T-helper 2 cell (primary cell): ENCODE measurements at places on chromosomes 7 and 10.

- no peak for DNase-seq
Measured at GRCh38 chr7:139341776-139342226, 664 bp downstream of the FMC1 start.

- DNase-seq = peak; percentile 55
Measured at GRCh38 chr10:7071421-7071820, 339.4 kb downstream of the SFMBT2 start.

GRCh38 chr10:124343351-124344265 lies 75.1 kb downstream of the OAT start:
- no peak for DNase-seq

DNA sequence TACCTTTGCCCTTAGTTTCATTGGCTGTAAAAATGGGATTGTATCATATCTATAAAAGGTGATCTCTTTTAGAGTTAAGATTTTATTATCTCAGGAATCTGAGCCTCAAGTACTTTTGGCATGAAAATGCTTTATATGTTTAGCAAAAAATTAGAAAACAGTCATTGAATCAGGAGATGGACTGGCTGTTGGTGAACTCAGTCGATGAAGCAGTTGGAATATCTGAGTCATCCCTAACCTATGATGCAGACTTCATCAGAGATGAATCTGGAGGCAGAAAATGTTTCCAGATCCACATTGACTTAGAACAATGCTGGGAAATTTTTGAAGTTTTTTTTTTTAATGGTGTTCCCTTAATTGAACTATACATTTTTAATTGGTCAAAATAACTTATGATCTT lies 228.5 kb downstream of the SLC25A13 start:
- DNase-seq = no peak

DNA sequence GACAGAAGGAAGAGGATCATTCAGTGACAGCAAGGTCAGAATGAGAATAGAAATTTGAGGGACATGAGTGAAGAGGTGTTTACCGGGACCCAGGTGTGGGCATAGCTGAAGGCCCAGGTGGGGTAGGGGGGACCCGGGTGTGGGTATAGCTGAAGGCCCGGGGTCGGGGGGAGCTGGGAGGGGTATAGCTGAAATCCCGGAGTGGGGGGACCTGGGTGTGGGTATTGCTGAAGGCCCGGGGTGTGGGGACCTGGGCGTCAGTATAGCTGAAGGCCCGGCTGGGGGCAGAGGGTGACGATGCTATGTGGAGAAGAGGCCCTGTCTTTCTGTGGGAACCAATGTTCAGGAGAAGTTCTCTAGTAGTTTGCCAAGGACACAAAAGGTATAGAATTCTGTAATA lies 183.0 kb upstream of the PITRM1 start:
- DNase-seq = no peak

- DNase-seq = no peak
Measured at GRCh38 chr7:112538726-112539255, 58.0 kb downstream of the LSMEM1 start.

- no peak for DNase-seq
Measured at GRCh38 chr10:20593649-20594048, 303.5 kb downstream of the NEBL start.

GRCh38 chr7:29329686-29330085 lies 135.1 kb downstream of the CHN2 start:
- no peak for DNase-seq

- no peak for DNase-seq
Measured at GRCh38 chr7:28182071-28182471, 1.5 kb upstream of the JAZF1 start.

DNA sequence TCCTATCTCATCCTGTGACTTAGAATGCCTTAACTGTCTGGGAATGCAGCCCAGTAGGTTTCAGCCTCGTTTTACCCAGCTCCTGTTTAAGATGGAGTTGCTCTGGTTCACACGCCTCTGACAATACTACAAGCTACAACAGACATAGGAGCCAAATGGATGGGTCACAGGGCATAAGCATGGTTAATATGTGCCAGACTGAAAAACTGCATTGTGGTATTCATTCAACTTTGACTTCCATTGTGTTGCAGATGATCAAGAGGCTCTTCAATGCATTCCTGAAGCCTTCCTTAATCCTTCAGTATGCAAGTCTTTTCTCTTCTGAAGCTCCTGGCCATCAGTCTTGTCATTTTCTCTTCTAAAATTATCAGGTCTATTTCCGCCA lies 20.3 kb upstream of the RNF32 start:
- DNase-seq = no peak

DNA sequence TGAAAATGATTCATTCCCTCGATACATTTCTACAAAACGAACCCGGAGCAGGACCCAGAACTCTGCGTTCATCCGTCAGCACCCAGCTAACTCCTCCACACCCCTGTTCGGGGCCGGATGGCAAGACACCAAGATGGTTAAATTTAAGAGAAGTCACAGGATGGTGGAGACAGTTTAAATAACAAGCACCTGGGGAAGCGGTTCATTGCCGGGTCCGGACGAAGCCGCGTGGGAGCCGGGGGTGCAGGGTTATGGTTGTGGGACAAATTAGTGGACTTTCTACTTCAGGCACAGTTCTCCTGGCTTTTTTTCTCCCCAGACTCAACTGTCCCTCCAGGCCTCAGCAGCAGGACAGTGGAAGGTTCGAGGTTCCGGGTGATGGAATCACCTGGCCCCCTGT lies 45.4 kb downstream of the ASB13 start:
- no peak for DNase-seq

DNA sequence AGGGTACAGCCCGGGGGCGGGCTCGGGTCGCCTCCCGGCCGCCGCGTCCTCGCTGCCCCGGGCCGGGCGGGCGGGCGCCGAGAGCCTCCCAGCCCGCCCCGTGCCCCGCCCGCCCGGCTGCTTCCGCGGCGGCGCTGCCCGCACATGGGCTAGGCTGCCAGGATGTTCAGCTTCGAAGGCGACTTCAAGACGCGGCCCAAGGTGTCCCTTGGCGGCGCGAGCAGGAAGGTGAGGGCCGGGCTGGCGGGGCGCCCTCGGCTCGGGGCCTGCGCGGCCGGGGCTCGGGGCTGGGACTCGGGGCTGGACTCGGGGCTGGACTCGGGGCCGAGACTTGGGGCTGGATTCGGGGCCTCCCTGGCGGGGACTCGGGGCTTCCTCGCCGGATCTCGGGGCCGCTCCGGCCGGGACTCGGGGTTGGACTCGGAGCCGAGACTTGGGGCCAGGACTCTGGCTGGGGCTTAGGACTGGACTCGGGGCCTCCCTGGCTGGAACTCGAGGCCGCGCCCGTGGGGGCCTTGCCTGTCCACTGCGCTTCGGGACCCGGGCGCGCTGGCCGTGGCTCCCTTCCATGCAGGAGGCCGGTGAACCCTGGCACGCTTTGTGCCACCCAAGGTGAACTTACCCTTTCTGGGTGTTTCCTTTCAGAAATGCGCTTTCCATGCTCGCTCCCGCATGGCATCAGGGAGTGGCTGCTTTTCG lies 534 bp downstream of the UBE3C start:
- DNase-seq = peak; percentile 76

DNA sequence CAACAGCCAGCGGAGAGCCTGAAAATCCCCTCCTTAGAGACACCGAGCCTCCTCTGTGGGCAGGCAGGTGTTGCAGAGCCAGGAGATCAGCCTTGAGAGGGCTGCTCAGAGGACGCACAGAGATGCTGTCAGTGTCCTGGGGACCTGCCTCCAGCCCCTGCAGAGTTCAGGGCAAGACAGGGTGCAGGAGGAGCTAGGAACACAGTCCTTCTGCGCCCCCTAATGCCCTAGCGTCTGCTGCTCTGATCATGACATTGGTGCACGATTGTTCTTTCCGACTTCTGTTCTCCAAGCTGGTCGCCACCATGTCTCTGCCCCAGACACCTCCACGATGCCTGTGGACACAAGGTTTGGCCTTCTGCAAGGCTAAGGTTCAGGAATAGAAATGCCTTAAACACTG lies 613.7 kb upstream of the MKI67 start:
- DNase-seq = no peak

DNA sequence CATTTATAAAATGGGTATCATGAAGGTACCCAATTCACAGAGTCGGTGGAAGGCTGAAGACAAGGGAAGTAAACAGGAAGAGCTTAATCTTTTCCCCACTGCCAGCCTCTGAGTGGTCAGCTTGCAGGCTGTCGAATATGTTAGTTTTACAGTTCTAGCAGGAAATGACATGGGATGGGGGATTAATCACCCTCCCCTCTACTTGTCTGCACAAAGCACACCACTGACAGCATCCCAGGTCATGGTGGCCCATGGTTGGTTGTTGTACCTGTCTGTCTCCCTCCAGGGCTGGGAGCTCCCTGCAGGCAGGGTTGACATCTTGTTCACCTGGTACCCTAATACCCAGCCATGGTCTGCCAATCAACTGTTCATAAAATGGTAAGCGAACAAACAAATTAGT lies 55.6 kb downstream of the GRB10 start:
- DNase-seq = no peak

DNA sequence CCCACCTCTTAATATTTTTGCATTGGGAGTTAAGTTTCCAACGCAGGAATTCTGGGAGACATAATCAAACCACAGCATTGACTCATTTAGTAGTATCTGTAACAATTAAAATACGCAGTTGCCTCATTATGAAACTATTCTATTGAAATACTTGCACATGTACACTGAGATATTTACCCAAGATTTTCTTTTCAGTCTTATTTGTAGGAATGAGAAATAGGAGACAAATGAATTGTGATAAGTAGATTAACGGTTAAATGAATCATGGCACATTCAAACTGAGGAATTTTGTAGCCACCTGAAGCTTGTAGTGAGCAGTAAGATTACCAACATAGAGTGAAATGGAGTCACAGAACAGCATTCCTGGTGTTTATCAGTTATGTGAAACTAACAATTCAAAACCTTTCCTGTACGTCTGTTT lies 18.1 kb downstream of the RP9 start:
- DNase-seq = no peak

GRCh38 chr7:135405969-135406368 lies 103.9 kb downstream of the CNOT4 start:
- DNase-seq = no peak

DNA sequence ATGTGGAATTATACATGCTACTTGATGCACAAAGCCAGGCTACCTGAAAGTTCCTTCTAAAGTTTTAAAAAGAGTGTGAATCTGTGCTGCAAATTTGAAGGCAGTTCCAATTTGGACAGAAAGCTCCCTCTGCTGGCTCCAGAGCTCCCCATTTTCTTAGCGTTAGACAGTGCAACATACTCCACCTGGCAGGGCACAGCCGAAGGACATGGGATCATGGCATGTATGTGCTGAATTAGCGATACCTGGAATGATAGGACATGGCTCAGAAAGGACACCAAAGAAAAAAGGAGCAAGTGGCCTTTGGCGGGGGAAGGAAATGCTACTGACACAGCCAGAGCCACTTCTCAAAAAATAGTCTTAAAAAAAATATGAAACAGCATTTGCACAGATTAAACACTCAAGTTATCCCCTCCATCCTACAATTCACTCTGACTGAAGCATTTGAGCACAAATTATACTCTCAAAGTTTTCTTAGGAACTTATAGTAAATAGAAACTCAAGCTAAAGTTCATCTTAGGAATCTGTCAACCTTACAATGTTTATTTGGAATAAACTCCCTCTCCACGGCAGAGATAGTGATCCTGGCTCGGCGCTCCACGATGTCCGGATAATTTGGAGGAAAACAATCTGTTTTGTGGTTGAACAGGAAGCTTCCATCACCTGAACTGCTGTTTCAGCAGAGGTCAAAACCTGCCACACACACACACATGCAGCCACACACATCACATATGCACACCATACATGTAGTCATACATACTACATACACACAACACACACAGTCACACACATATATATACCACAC lies 80.0 kb downstream of the C7orf25 start:
- DNase-seq = no peak

GRCh38 chr7:50808282-50808888 lies 25.7 kb upstream of the GRB10 start:
- no peak for DNase-seq

GRCh38 chr10:70894416-70894815 lies 6.1 kb upstream of the PCBD1 start:
- DNase-seq = no peak

- DNase-seq = no peak
Measured at GRCh38 chr10:11074536-11075267, 57.0 kb downstream of the CELF2 start.

DNA sequence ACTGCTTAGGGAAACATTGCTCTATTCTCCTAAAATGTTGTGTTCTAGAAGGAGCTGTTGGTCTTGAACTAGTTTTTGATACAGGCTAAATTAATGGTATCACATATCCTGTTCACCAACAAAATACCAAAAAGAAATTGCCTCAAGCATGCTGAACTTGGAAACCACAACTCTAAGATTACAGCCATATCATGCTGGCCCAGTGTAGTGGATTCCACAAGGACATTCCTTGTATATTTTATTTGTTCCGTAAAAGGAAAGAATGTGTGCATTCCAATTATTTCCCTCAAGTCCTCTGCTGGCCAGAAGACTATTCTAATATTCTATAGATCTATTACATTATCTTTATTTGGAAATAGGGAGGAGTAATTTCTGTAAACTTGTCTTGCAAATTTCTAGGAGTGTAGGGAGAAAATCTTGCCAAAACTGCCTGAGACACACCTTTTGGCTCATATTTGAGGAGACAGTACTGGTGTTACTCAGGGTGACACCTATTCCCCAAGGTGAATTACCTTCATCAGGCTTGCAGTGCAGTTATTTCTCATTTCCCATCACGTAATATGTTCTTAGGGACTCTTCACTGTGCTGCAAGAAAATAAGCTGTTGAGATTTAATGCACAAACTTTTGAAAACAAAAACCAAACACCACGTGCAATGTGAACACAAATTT lies 1.9 kb upstream of the NEBL start:
- no peak for DNase-seq

GRCh38 chr10:116848944-116849247 lies 403 bp upstream of the ENO4 start:
- no peak for DNase-seq

GRCh38 chr10:79980711-79981110 lies 31.8 kb upstream of the SFTPD start:
- no peak for DNase-seq

DNA sequence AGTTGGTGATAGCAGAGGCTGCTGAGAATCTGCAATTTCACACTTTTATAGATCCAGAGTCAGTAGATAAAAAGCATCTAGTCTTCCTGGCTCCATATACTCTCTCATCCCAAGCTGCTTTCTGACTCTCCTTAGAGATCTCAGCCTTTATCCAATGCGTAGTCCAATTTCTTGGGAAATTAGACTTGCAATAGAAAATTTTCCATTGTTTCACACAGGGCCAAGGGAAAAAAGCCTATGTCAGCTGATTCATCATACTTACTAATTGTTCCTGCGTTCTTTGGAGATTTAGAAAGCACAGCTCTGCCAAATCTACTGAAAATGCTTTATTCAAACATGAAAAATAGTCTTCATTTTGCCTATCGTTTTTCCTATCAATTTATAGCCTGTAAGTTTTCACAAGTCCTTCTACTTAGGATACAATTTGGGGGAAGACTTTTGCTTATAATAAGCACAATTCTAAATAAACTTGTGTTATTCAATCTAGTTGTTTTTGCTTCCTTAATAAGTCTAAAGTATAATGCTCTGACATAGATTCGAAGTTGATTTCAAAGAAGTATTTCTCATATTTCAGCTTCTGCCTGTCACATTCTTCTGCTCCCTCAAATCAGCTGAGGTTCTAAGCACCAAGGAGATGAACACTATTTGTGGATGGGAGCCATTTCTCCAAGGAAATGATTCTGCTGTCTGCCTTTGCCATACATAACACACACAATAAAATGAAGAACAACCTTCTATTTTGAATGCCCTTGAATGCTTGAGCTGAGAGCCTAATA lies 165.4 kb downstream of the ADAM12 start:
- no peak for DNase-seq
